ENCODE measurements at places on chromosomes 5 and 9.

- H3K4me1 ChIP-seq = peaks cover 53% of the 10 kb centered on the region
- DNase-seq = no peak
- peaks cover 30% of the 10 kb centered on the region for H3K36me3 ChIP-seq
- no peaks in the 10 kb centered on the region for H3K27me3 ChIP-seq
Measured at GRCh38 chr5:62343428-62343827, 37.4 kb downstream of the KIF2A start.

DNA sequence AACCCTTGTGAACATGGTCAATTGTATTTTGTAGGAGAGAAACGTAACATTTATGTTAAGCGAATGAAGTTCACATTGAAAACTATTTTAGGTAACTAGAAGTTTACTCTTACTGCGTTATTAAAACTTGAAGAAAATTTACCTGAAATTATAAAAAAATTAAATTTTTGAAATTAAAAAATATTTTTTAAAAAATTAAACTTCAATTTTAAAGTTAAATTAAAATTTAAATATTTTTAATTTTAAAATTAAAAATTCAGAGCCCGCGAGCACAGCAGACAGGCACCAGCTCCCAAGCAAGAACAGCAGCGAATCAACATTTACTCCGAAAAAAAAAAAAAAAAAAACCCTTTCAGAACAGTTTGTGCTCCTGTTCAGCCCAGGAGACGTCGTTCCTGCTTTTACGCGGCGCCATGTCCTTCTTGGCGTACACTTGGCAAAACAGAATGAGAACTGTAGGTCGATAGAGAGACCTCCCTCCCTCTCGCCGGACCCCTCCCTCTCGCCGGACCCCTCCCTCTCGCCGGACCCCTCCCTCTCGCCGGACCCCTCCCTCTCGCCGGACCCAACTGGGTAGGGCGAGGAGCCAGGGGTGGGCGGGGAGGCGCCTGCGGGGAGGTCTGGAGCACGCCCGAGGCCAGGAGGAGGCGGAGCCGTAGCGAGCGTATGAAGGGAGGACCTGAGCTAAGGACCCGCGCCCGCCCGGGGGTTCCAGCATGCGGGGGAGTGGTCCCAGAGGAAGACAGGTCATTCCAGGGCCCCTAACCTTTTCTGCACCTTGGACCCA, 235.8 kb downstream of the ROR2 start:
- H3K36me3 ChIP-seq = peaks cover 2% of the 10 kb centered on the region
- peak overlapping the region; percentile 23 for H3K4me3 ChIP-seq
- DNase-seq = peak; percentile 12
- H3K27ac ChIP-seq = no peak overlapping the region
- H3K4me1 ChIP-seq = peaks cover 11% of the 10 kb centered on the region

DNA sequence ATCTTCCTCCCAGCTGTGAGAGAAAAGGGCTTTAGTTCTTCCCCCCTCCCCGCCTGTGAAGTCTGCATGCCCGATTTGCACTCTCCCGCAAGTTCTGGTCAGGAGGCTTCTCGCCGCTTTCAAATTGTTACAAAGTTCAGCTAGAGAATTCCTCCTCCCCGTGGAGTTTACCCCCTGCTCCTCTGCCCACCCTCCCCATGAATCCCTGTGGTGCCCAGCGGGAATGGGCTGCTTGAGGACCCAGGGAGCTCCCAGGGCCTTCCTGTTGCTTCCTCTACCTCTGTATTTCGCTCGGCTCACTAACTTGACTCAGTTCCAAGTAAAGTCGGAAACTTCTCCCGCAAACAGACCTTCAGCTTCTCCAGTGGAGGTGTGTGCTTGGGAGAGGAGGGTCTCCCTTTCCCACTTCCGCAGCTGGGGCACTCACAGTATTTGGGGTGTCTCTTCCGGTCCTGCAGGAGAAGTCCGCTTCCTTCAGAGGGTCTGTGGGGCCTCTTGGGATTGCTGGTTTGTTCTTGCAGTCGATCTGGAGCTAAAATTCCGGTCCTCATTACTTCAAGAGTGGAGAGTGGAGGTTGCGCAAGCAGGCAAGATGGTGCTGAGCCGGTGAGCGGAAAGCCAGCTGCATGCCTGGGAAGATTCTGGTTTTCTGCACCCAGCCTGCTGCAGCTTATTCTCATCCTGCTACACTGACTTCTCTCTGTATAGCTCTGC, 97.8 kb downstream of the ADAMTS12 start:
- no peak for DNase-seq
- H3K27me3 ChIP-seq = peaks cover 2% of the 10 kb centered on the region
- no peak overlapping the region for H3K27ac ChIP-seq
- H3K36me3 ChIP-seq = no peaks in the 10 kb centered on the region
- H3K4me1 ChIP-seq = no peaks in the 10 kb centered on the region

DNA sequence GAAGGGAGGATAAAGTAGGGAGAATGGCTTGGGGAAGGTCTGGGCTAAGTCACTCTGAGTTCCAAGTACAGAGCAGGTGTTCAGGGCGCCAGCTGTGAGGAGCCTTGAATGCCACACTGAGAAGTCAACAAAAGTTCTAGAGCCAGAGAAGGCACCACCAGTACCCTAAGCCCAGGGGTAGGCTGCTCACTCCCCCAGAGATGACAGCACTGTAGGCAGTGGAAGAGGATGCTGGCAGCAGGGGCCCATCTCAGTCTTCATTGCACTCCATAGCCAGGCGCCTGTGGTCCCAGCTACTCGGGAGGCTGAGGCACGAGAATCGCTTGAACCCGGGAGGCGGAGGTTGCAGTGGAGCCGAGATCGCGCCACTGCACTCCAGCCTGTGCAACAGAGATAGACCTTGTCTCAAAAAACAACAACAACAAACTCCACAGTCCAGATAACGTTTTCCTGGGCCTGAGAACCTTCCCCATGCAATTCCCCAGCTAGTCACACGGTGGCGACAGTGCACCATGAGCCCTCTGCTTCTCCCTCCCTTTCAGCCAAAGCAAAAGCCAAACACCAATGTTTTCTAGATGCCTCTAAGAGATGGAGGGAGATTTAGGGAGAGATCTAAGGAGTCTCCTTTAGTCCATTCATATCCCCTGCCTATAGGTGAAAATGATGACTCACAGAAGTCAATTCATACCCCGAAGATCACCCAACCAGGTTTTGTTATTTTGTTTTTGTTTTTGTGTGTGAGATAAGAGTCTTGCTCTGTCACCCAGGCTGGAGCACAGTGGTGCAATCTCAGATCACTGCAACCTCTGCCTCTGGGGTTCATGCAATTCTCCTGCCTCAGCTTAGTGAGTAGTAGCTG, 19.8 kb upstream of the NSD1 start:
- peak; percentile 81 for DNase-seq
- H3K4me3 ChIP-seq = no peak overlapping the region
- peak overlapping the region; percentile 68 for H3K27ac ChIP-seq
- no peaks in the 10 kb centered on the region for H3K27me3 ChIP-seq

DNA sequence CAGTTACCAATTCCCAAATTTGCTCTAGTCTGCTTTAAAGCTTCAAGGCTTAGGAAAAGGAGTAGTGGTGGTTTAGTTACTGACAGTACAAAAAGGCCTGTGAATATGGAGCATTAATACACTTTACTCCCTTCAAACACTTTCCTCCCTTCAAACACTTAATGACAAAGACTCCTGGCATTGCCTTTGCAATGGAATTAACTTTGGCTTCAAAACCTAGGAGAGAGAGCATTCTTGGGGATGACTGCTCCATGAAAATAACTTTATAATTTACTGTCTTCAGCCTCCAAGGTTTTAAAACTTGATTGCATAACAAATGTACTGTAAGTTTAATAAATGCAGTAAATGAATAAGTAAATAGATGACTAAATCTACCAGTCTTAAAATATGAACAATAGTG, 185.6 kb downstream of the TRPM3 start:
- no peak overlapping the region for H3K4me3 ChIP-seq
- DNase-seq = no peak
- H3K4me1 ChIP-seq = no peaks in the 10 kb centered on the region
- H3K27ac ChIP-seq = no peak overlapping the region
- H3K36me3 ChIP-seq = no peaks in the 10 kb centered on the region

- peak overlapping the region; percentile 14 for H3K27ac ChIP-seq
- H3K4me1 ChIP-seq = peaks cover 13% of the 10 kb centered on the region
- H3K4me3 ChIP-seq = peak overlapping the region; percentile 28
- peaks cover 73% of the 10 kb centered on the region for H3K27me3 ChIP-seq
- no peak for DNase-seq
Measured at GRCh38 chr9:124010303-124010664, 1.3 kb upstream of the LHX2 start.

GRCh38 chr5:150625831-150626746, 14.4 kb upstream of the SYNPO start:
- no peak for DNase-seq
- H3K27me3 ChIP-seq = peaks cover 24% of the 10 kb centered on the region
- H3K36me3 ChIP-seq = no peaks in the 10 kb centered on the region
- H3K4me3 ChIP-seq = no peak overlapping the region
- peaks cover 9% of the 10 kb centered on the region for H3K4me1 ChIP-seq

DNA sequence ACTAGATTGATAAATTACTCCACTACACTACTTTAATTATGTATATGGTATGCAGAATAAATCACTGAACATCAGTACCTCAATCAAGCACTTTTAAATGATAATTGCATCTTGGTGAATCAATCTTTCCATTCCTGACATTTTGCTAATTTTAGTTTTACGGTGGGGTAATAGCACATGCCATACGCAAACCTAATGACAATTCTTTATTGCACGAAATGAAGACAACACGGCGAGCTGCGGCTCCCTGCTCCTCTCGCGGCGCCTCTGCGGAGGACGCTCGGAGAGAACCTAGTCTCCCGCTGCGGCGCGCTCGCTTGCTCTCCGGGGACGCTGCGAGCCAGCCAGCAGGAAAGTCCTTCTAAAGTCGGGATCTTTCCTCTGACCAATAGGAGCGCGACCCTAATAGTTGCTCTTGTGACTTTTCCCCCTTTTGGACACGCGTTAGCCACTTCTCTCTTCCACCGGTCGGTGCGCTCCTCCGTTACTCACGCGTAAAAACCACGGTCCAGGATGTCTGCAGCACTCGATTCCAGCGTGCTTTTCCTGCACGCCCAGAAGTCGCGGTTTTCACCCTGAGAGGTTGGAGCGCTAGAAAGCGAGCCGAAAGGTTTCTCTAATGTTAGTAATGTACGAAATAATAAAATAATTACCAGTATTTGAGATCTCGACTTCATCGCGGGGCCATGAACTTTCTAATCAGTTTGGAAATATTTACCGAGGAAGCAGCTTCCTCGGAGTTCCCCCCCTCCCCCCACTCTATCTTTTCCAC, 1.0 kb upstream of the MEF2C start:
- H3K4me1 ChIP-seq = peaks cover 23% of the 10 kb centered on the region
- H3K27ac ChIP-seq = no peak overlapping the region
- peaks cover 76% of the 10 kb centered on the region for H3K27me3 ChIP-seq
- no peaks in the 10 kb centered on the region for H3K36me3 ChIP-seq

- peaks cover 23% of the 10 kb centered on the region for H3K4me1 ChIP-seq
- peak overlapping the region; percentile 92 for H3K4me3 ChIP-seq
- no peaks in the 10 kb centered on the region for H3K27me3 ChIP-seq
- no peak for DNase-seq
- H3K27ac ChIP-seq = no peak overlapping the region
Measured at GRCh38 chr9:34610434-34611206, 1.3 kb downstream of the RPP25L start.

DNA sequence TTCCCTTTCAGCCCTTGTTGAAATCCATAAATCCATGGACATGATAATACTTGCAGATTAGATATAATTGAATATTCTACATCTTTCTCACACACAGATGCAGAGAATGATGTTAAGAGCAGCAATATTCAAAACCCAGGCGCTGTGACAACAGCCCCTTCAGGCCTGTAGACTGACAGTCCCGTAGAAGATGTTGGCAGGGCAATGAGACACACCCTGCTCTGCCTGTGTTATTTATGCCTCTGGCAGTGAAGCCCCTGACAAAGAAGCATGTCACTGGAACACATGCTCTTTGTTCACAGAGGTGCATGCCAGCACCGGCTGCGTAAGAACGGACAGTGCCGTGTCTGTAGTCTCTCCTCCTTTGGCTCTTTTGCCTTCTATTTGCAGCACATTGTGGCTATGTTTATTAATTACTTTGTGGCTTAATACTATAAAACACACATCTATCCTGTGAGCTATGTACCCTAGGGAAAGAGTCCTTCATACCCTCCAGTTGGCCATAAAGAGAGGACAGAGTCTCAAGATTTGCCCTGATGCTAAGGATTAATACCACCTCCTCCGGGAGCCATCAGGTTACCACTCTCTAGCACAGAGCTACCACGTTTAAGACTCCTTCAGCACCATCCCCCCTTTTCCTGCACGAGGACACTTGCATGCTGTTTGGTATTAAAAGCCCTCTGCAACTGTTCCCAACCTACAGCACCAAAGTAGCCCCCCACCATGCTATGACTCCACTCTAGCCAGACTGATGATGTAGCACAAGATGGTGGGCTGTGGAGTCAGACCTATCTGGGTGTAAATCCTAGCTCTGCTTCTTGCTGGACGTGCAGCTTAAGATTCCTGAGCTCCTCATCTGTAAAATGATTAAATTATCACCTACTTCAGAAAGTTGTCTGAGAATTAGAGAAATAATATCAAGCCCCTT, 2.0 kb upstream of the ANP32B start:
- peaks cover 33% of the 10 kb centered on the region for H3K4me1 ChIP-seq
- peak overlapping the region; percentile 78 for H3K4me3 ChIP-seq
- no peaks in the 10 kb centered on the region for H3K27me3 ChIP-seq
- peak overlapping the region; percentile 69 for H3K27ac ChIP-seq

DNA sequence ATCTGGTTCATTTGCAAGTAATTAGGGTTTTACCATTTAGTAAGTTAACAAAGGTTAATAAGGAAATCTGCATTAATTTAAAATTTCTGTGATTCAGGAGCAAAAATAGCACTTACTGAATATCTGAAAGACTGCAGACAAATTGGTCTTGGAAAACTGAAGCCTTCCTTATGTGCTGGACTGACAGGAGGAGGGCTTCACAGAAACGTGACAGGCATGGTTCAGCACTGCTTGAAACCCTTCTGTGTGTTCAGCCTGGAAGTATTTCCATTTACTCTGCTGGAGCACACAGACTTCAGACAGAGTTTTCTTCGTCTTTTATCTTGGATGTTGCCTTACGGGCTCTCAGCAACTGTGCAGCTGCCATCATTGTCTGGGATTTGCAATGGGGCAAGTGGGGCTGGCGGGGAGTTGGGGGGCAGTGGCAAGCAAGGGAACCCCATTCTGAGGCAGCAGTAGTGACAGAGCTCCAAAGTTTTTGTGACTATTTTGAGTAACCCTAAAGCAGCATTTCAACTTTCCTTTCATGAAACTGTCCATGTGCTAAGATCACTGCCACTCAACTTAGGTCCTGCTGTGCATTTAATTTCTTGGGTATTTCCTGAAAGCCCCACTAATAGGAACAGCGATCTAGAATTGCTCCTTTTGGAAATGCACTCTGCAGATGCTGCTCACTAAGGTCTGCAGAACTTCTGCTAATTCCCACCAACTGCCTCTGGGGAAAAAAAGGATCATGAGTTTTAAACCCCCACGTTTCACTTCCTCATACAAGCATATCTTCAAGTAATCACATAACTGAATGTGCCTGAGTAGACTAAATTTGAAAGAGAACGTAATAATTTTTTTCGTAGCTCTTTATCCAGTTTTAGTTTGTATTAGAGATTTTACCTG, 56.6 kb downstream of the KCNN2 start:
- no peaks in the 10 kb centered on the region for H3K36me3 ChIP-seq
- no peak for DNase-seq
- no peaks in the 10 kb centered on the region for H3K4me1 ChIP-seq
- H3K27ac ChIP-seq = no peak overlapping the region

- peaks cover 37% of the 10 kb centered on the region for H3K27me3 ChIP-seq
- no peak overlapping the region for H3K4me3 ChIP-seq
- H3K27ac ChIP-seq = no peak overlapping the region
- peaks cover 2% of the 10 kb centered on the region for H3K4me1 ChIP-seq
- no peaks in the 10 kb centered on the region for H3K36me3 ChIP-seq
Measured at GRCh38 chr5:132787076-132787475, 10.0 kb upstream of the SEPTIN8 start.

Measured in activated CD4-positive, alpha-beta T cell treated with anti-CD3 and anti-CD28 coated beads, Interleukin-2, amount 10 ng/mL, durations not matched to agents 7 days and 5 days (primary cell).